ENCODE measurements at places on chromosomes 4 and X.
A peak's percentile ranks its signal among the peaks of the same experiment; 100 is the strongest.

DNA sequence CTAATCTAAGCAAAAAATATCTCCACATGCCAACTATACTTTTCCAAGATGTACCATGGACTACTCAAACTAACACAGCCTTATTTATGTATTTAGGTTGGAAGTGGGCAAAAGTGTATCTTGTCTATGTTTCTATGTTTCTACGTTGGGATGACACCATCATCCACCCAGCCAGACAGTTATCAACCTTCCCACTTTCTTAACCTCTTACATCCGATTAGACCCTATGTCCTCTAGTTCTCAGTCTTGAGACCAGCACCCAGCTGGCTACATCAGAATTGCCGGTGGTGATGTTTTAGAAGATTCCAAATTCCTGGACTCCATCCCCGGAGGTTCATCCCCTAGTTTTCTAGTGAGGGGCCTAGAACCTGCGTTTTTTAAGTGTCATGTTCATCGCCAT is 1.0 kb upstream of the AASDH start:
- DNase-seq, result peak; percentile 7

GRCh38 chr4:2761035-2761923 is 5.1 kb upstream of the TNIP2 start:
- DNase-seq, result peak; percentile 65

DNA sequence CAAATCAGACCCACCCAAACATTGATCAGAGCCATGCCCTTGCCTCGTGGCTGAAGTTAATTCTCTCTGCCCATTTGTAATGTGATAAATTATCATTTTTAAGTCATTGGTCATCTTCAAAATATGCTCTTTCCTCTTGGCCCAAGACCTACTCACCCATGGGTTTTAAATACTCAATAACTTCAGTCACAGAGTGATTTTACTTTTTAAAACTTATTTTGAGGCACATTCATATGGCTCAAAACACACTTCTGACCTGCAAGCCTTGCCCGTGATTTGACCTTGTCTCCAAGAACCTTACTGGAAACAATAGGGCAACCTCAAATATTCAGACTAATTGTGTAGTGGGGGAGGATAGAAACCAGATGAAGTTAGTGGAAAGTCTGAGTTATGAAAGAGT is 176.2 kb upstream of the LNX1 start:
- DNase-seq, result no peak

DNA sequence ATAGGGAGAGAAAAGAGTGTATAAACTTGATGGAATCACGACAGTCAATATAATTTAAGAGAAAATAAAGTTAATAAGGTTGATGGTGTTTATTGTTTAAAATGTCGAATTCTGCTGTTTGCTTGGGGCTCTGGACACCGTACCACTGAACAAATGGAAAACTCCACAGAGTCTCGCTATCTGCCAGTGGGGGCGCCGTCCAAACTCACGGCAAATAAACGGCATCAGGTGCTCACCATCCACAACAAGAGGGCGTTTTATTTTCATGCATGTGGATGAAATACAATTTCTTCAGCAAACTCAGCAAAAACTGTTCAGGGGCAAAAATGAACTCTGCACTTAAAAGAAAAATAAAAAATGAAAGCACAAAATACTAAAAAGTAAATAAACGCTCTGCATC is 46.6 kb upstream of the FAM47C start:
- no peak for DNase-seq

DNA sequence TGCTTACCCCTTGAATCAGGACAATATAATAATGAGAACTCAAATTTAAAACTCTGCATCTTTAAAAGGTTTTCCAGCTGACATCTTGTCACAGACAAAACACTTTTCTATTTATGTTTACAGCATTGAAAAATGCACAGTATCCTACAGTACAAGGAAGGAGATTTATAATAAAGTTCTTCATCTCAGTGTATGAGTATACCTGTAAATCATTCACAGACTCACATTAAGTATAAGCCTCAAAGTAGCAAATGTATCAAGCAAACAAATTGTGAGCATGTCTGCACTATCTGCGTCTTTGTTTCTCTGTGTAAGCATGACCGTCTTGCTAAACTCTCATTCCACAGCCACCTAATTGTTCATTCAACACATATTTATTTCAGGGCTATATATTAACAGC is 52.8 kb downstream of the PPP1R2C start:
- DNase-seq, result no peak

DNA sequence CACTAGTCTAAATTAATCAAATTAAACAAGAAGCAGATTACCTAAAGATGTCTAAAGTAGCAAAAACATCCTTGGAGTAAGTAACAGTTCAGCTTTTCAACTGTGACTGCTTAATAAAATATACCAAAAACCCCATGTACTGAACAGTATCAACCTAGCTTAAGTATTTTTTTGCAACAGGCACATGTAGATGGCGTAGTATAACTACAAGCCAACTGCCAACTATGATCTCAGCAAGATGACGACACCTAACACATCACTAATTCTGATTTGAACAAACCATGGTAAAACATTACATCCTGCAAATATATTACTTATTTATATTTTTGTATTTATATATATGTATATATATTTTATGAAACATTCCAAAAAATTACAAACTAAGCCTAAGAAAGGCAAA is 24.5 kb downstream of the DHX15 start:
- no peak for DNase-seq

- no peak for DNase-seq
These were observed 69.5 kb downstream of the PCDH19 start for GRCh38 chrX:100340491-100341141.

DNA sequence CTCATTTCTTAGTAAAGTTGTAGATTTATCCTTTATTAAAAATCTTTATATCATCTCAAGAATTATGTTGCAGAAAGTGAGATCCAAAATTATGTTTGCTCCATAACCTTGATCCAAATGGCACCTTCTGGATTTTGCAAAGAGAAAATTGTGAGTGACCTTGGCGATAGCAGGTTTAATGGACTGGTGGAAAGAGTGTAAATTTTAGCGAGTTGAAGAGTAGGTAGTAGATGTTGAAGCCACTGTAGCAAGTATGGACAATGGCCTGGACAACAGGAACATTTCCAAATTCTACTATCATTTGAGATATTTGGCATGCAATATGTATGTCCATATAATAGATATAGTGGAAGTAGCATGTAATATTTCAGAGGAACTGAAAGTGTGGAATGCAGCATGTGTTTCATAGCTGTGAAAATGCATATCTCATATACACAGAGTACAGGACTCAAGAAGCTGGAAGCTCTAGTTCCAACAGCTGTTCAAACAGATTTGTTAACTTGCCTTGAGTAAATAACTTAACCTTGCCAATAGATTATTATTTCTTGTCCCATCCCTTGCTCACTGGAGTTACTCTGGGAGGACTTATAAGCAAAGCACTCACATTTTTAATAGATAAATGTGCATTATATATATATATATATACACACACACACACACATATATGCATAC is 152.5 kb upstream of the TLL1 start:
- DNase-seq, result peak; percentile 75

GRCh38 chrX:67536564-67536963 is 7.3 kb upstream of the AR start:
- DNase-seq, result no peak

DNA sequence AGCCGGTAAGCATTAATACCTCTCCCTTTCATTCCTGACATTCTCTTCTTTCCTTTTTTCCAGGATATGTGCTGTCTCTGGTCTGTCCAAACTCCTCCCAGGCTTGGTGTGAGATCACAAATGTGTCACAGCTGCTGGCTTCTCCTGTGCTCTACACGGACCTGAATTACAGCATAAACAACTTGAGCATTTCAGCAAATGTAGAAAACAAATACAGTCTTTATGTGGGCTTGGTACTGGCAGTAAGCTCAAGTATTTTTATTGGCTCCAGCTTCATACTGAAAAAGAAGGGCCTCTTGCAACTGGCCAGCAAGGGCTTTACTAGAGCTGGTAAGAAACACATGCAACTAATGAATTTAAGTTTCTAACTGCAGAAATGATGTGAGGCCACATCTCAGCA is 8.4 kb downstream of the NIPAL1 start:
- DNase-seq, result no peak

DNA sequence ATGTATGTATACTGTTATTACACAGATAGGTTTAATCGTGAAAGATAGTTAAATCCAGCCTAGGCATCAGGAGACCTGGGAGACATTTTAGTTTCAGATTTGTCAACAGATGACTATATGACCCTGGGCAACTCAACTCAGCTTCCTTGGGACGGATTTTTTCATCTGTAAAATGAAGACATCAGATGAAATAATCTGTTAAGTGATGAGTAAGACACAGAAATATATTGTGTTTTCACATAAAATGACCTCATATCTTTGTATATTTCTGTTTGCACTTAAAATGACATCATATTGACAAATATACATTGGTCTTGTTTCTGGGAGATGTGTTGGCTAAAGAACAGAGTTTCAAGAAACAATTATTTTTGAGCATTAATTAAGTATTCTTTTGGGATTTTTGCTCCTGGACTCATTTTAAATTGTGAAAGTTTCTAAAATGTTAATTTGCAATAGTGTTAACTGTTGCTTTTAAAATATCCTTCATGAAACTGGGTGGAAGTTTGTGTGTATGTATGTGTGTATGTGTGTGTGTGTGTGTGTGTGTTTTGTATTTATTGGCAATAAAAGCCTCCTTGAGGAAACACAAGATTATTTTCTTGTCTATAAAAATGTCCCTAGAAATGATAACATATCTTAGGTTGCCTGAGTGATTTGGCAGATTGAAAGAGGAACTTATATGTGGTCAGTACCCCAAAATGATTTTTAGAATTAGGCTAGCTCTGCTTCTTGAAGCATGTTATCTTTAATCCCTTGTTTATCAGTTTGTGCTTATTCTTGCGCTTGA is 29.1 kb upstream of the MMAA start:
- no peak for DNase-seq

GRCh38 chrX:119427024-119427794 is 28.1 kb downstream of the SLC25A43 start:
- DNase-seq, result no peak

GRCh38 chrX:118480172-118480571 is 15.4 kb upstream of the DOCK11 start:
- DNase-seq, result no peak

DNA sequence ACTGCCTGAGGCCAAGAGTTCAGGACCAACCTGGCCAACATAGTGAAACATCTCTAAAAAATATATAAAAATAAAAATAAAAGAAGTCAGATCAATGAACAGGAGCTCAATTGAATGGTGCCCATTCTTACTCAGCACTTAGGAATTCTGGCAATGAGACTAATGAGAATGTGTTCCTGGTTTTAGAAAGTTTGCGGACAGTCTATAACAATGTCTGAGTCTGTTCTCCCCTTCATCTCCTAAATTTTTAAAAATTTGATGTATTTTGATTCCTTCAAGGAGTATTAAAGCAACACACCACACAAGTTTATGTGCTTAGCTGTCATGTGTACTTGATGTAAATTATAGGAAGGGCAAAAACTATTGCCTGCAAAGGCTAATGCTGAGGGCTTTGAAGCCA is 30.6 kb upstream of the KCNIP4 start:
- no peak for DNase-seq

DNA sequence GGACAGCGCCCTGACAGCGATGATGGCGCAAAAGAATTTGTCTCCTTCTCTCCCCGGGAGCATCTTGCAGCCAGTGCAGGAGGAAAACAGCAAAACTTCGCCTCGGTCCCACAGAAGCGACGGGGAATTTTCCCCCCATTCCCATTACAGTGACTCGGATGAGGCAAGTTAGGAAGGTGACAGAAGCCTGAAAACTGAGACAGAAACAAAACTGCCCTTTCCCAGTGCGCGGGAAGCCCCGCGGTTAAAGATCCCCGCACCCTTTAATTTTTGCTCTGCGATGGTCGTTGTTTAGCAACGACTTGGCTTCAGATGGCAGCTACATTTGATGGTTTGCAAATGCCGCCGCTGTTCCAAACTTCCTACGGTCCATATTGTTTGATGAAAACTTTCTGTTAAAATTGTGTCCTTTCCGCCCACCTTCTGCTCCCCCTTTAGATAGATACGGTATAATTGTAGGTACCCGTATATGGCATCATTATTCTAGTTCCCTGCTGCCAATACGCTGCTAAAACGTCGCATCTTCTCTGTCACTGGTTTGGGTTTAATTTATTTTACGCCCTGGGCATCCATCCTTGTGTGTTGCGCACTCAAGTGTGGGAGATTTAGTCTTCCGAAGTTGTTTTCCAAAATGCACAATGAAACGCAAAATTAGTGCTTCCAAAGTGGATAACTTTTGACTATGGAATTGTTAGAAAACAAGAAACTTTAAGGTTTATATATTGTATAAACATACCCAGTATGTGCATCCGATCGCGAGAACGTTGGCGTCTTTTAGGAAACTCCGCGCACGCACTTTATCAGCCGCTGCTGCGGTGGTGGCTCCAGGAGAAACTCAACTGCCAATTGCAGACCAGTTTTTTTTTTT is 1.5 kb downstream of the ATOH1 start:
- DNase-seq, result peak; percentile 9

GRCh38 chrX:131201986-131202385 is 87.1 kb downstream of the IGSF1 start:
- DNase-seq, result no peak

- DNase-seq, result no peak
These were observed 27.8 kb downstream of the VSIG4 start for GRCh38 chrX:66012094-66012534.

GRCh38 chrX:111191598-111191997 is 78.7 kb downstream of the CAPN6 start:
- DNase-seq, result no peak
